Stimulated activated effector memory CD8-positive, alpha-beta T cell treated with anti-CD3 and anti-CD28 coated beads, Interleukin-12 subunit alpha, Interleukin-12 subunit beta, amount 100 ng/mL, for 72 hours (primary cell): ENCODE measurements at places on chromosomes 2 and 18.

DNA sequence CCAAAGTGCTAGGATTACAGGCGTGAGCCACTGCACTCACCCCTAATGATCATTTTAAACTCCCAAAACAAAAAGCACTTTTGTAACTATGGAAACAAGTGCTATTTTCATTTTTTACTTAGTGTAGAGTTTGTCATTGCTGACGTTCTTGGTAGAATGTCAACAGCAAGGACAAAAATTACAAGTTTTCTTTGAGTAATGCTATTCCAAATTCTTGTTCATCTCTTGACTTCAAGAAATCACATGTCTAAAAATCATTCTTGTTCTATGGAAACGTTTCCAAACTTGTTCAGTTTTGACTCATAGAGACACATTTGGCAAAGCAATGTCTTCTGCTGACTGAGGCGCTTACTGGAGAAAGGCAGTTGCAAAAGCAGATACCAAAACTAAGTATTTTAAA lies 82.6 kb downstream of the MBP start:
- no peak for DNase-seq

GRCh38 chr2:14633461-14634181 lies 1.1 kb downstream of the LRATD1 start:
- DNase-seq, result no peak

DNA sequence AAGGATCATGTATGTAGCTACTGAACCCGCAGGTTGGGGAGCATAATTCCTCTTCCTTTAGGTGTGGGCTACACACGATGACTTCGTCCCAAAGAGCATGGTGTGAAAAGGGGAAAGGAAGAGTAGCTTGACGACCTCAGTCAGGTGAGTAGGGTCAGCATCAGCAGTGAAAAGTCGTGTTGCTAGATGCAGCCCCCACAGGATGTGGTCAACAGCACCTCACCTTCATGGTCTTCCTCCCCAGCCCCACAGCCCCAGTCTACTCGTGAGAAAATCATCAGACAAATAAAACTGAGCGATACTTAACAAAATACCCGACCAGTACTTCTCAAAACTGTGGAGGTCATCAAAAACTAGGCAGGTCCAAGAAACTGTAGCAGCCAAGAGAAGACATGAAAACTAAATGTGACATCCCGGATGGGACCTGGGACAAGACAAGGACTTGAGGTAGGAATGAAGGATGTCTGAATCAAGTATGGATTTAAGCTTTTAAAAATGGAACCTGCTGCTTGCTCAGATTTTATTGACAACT lies 77.5 kb upstream of the NFATC1 start:
- no peak for DNase-seq

GRCh38 chr18:10374636-10375293 lies 79.7 kb upstream of the APCDD1 start:
- no peak for DNase-seq

- peak; percentile 29 for DNase-seq
These were observed 75.1 kb downstream of the CTAGE1 start for GRCh38 chr18:22342625-22343024.

- DNase-seq, result no peak
These were observed 2.8 kb downstream of the STAT1 start for GRCh38 chr2:191010887-191011885.

DNA sequence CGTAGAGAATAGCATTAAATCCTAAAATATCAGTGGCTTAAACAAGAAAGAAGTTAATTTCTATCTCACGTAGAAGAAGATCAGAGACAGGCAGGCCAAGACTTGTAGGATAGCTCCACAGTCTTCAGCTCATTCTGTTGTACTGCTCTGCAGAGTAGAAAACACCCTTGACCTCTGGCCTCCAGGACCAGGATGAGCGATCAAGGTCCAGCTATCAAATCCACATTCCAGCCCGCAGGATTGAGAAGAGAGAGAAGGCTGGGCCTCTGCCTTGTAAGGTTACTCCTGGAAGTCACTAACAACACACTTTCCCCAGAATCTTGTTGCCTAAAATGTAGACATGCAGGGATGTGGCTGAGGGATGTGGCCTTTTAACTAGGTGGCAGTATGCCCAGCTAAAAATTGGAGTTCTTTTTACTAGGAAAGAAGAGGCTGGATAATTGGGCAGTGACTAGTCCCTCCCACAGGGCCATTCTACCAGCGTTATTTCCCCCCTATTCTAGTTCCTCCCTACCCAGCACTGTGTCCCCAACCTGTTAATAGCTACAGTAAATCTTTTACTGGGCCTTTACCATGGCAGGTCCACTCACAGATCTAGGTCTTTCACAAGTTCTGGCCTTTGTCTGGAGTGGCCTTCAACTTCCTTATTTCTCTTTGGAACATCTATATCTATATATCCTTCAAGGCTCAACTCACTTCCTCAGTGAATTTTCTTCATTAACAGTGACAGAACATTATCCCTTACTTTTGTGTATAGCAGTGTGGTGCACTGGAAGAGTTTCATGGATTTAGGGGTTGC lies 165.0 kb downstream of the DIS3L2 start:
- no peak for DNase-seq

GRCh38 chr2:159124441-159124911 lies 156.0 kb downstream of the TANC1 start:
- no peak for DNase-seq

DNA sequence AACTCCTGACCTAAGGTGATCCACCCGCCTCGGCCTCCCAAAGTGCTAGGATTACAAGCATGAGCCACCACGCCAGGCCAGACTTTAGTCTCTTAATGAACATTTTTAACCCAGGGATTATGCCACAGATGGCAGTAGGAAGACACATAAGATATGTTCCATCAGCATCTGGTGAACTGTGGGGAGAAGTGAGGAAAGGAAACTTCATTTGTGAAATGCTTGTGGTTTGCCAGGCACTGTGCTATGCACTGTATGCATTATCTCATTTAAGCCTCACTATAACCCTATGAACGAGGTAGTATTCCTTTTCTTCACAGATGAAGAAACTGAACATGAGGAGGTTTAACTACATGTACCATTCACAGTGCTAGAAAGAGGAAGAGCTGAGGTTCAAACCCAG lies 29.3 kb downstream of the PTRHD1 start:
- DNase-seq, result no peak

GRCh38 chr2:159903443-159904126 lies 105.6 kb upstream of the CD302 start:
- DNase-seq, result peak; percentile 82

DNA sequence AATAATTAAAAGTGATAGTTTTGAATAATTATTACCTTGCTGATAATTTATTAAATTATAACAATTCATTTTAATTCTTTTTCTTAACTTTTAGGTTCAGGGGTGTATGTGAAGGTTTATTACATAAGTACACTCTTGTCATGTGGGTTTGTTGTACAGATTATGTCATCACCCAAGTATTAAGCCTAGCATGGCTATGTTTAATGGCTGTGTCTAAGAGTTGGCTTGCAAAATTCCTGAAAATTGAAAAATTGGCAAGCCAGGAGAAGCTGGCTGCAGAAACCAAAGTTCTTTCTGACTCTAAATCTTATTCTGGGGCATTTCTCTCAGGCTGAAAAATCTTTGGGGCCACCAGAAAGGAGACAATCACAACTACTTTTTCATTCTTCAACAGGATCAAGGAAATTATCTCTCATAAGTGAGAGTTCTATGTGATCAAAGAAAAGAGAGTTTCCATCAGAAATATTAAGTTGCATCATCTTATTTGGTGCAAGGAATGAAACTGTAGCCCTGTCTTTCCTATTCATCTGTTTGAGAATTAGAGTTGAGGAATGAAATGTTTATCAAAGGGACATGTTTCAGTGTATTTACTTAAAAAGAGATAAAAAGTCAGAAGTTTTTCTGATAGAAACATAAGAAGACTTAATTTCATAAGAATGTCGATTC lies 412.1 kb upstream of the CDH2 start:
- no peak for DNase-seq
